Hematopoietic multipotent progenitor cell treated with erythropoietin and hydrocortisone succinate and interleukin-3 and kit ligand, for 15 days (in vitro differentiated cells): ENCODE measurements at places on chromosomes 11 and 22.

DNA sequence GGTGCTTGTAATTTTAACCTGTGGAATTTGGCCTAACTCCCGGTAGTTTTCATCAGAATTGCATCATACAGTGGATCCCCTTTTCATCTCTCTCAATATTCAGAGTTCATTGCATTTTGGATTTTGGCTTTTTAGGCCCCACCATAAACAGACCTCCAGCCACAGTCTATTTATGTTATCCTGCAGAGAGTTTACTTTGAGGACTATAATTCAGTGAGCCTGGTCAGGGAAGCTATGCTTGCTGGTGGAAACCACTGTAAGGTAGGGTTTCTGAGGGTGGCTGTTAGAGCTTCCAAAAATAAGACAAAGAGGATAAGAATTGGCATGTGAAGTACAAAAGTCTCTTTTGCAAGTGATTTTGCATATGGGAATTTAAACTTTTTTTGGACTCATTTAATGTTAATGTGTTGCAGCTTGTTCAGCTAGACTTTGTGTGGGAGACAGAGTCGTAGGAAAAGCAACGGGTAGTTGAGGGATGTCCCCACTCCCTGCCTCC lies 34.8 kb upstream of the DDI1 start:
- DNase-seq, result no peak

- no peak for DNase-seq
Measured at GRCh38 chr11:44367452-44367851, 57.5 kb upstream of the ALX4 start.

DNA sequence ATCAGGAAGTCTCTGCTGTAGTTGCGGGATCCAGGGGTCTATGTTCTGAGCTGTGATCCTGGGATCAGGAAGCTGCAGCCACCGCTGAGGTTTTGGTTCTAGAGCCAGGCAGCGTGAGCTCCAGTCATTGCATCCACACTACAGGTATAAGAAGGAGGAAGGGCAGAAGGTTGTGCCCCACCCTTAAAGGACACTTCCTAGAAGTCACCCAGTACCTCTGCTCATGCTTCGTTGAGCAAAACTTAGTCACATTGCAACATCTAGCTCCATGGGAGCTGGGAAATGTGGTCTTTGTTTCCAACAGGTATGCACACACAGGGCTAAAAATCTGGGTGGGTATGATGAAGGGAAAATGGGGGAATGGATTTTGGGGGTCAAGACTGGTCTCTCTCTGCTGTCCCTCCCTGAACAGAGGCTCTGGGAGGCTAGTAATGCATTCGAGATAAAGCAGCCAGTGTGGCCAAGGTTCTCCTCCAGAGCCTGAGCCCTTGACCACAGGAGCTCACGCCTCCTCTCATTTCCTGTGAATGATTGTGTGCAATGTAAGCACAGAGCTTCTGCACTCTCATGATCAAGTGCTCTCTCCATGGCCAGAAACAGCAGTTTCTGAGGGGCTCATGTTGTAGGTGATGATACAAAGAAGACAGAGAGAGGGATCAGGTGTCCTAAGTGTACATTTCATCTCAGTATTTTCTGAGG lies 86.8 kb upstream of the OR4B1 start:
- DNase-seq, result no peak

DNA sequence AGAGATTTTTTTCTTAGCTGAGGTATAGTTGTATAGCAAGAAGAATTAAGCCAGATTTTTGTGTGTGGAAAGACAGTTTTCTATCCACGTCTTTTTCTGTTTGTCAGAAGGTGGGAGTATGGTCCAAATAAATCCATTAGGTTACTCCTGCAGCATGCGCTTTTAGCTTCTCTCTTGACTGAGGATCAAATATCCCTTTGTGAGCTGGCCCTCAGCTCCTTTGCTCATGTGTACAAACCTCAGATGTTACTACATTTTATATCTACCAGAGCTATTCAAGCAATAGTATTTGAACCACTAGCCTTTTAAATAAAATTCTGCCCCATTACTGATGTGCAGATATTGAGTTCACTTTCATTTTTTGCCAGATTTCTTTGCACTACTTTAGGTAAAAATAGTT lies 8.8 kb upstream of the SIDT2 start:
- DNase-seq, result no peak
